Stimulated activated CD4-positive, alpha-beta T cell treated with anti-CD3 and anti-CD28 coated beads, Interleukin-1b, Interleukin-23, amount 100 ng/mL, for 24 hours (primary cell): ENCODE measurements at places on chromosomes 3 and 15.

GRCh38 chr3:18425641-18426257 lies 610 bp upstream of the SATB1 start:
- no peak for DNase-seq

DNA sequence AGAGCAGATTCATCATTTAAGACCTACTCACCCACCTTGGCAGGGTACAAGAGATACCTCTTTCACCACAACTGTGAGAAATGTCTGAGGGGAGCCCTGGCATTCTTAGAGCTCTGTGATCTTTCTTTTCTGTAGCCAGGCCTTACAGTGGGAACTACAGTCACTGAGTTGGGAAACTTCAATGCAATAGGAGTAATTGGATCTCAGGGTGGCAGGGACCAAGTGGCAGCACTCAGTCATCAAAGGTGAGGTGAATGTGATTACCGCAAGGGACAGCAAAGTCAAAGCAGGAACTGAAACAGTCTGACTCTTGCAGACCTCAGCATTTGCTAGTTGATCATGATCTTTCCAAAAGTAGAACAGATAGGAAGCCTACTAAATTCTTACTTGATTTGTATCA lies 7.2 kb upstream of the MCF2L2 start:
- no peak for DNase-seq

GRCh38 chr3:70358978-70359580 lies 46.6 kb upstream of the MDFIC2 start:
- no peak for DNase-seq

GRCh38 chr3:182793663-182794454 lies 555 bp downstream of the ATP11B start:
- DNase-seq: peak; percentile 18

DNA sequence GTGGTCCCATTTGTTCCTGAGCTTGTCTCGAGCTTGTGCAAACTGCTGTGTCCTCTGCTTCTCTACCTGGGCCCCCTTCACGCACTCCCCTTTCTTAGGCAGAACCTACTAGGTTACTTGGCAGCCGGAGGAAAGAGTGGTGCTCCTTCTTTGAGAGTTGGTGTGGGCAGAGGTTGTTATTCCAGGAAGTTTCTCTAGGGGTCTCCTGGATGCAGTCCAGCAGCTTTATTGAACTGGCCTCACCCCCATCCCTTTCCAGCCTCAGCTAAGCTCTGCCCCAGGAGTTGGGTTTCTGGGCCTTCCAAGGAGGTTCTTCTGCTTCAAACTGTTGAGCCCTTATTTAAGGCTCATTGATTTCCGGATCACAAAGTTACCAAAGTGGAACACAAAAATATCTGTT lies 103.2 kb downstream of the C3orf70 start:
- DNase-seq: no peak

DNA sequence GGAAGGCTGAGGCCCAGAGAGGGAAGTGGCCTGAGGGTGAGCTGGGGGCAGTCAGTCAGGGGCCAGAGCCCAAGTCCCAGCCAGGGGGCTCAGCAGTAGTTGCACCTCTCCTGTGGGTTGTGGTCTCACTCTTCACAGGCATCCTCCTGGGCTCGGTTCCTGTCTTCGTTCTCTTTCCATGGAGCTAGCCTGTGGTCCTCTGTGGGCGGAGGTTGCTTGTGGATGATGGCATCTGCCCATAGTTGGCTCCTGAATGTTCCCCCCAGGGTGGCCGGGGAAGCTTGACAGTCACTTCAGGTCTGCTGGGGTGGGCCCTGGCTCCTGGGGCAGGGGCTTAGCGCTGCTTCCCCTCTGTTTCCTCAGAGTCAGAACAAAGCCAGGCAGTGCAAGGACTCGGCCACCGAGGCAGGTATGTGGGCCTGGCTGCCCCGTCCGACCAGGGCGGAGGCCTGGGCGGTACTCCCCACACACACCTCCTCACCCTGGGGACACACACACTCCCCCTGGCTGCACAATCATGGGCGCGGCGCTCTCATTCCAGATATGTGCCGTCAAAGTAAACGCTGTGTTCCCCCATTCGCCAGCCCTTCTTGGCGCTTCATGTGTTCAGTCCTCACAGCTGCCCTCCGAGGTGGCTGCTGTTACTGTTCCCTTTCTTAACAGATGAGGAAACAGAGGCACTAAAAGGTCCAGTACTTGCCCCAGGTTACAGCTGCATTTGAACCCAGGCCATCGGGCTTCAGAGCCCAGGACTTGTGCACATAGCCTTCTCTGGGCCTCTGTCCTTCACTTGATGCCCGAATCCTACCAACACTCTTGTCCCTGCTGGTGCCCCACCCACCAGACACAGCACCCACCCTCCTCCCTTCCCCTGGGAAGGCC lies 34.5 kb downstream of the PSTPIP1 start:
- DNase-seq: no peak

- no peak for DNase-seq
Measured at GRCh38 chr15:99738021-99738847, 5.0 kb upstream of the LYSMD4 start.

DNA sequence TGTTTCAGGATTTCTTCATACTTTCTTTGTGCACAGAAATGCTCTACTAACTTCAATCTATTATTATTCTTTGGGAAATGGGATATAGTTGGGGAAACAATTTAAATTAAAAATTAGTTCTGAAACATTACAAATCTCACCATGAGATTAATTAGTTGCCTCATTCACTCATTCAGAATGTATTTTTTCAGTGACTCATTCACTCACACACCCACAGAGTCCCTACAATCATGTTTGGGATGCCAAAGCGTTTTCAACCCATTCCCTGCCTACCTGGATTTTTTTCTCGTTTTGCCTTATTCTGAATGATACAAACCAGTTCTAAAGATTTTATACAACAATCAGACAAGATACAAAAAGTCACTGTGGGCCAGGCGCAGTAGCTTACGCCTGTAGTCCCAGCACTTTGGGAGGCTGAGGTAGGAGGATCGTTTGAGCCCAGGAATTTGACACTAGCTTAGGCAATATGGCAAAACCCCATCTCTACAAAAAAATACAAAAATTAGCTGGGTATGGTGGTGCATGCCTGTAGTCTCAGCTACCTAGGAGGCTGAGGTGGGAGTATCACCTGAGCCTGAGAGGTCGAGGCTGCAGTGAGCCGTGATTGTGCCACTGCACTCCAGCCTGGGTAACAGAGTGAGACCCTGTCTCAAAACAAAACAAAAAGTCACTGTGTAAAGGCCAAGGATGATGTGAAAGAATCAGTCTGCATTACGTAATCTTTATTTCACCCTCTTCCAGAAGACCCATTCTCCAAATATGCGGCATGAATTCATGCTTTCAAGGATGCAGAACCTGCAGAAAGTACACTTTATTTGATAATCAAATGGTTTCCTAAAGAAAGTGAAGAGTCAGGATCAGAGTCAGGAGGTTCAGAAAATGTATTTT lies 34.8 kb upstream of the ARHGEF3 start:
- no peak for DNase-seq

DNA sequence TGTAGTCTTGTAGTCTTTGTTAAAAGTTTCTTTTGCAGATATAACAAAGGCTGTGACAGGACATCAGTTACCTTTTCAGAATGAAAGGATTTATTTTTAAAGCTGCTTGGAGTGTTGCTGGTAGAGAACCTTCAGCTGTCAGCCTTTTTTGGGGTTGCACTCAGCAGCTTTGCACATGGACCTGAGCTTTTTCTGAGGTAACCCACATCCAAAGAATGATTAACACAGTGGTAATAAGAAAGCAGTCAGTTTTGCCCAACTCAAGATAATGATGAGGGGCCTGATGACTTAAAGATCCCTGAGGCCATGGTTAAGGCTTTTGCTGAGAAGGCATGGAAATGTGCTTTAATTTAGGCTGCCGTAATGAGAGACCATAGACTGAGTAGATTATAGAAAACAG lies 1042.7 kb downstream of the PLOD2 start:
- no peak for DNase-seq

DNA sequence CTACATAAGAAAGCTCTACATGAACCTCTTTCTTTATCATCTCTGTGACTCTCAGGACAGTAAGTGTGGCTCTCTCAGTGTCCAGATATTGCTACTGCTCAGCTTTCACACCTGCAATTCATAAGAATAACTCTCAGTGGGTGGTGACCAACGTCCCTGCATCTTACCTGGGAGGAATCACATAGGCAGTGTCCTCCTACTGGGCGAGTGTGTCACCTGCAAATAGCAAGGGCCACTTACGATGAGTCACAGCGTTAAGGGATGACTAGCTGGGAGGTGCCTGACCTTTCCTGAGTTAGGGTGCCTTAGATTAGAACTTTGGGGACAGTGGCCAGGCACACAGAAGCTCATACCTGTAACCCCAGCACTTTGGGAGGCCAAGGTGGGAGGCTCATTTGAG lies 90.8 kb upstream of the C3orf80 start:
- DNase-seq: no peak

DNA sequence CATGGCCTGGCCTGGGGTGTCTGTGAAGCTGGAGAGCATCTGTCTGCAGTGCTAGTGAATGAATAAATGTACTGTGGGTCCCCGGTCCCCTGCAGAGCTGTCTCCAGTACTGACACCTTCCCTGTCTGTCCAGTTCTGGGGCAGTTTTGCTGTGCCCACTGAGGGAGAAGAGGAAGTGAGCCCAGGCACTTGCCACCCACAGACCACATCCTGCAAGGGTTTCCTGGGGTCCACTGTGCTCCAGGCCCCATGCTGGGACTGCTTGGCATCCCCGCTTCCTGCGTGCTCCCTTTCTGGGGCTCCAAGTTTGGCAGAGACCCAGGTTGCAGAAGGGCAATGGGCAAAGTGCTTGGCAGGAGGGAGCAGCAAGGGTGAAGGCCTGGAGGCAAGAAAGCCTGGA lies 4.9 kb upstream of the SLC6A6 start:
- DNase-seq: no peak

DNA sequence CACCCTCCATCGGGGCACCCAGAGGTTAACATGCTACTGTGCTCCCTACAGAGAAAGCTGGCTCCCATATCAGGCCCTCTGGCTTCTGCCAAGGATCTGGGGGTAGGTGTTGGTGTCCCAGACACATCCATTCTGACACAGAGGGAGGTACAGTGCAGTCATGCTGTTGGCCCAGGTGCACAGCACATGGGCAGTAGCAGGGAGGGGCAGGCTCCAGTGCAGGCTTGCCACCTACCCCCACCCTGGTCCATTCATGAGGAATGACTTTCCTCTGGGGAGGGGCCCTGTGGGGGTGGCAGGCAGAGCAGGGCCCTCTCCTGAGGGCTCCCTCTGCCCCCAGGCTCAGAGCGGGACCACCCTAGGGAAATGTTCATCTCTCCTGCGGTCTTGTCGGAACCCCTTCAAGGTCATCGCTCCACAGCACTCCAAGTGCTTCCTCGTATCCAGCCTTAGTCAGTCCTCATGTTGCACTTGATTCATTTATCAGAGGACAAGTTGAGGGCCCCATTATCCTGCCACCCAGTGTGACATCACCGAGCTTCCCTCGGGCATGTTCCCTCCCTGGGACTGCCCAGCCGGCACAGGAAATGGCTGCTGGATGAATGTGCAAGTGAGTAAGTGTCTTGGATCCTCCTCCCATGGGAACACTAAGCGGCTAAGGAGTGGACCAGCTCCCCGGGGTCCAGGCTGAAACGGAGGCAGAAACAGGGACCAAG lies 10.0 kb downstream of the DUSP7 start:
- DNase-seq: no peak

- no peak for DNase-seq
Measured at GRCh38 chr3:43093006-43093405, 12.9 kb downstream of the POMGNT2 start.

- DNase-seq: no peak
Measured at GRCh38 chr15:62164014-62164395, 1.1 kb downstream of the C2CD4B start.

DNA sequence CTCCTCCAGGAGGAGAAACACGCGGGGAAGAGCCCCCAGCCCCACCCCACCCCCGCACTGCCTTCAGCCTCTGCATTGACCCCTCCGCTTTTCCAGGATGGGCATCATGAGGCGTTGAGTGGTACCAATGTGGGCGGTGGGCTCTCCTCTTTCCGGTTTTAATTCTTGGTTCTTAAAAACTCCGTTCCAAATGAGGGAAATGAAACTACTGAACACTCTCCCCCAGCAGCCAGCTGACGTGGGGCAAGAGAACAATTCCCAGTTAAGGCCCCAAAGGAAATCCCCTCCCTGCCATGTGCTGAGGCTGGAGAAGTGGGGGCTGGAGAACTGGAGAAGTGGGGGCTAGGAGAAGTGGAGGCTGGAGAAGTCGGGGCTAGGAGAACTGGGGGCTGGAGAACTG lies 5.3 kb upstream of the NRROS start:
- no peak for DNase-seq

DNA sequence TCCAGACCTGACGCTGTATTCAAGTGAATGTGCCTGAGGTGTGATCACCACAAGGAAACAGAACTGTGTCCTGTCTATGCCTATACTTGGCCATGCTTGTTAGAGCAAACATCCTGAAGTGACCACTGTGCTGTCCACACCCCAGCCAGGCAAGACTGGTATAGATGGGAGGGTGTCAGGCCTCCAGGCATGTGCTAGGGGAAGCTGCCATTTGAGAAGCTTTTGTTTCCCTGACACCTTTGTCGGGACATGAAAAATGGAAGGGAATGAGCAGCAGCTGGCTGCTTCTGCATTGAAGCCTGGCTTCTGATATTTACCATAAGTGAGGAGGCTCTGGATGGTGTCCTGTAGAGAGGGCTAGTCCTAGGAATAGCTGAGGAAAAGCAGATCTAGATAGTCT lies 106.2 kb downstream of the CPNE4 start:
- no peak for DNase-seq

DNA sequence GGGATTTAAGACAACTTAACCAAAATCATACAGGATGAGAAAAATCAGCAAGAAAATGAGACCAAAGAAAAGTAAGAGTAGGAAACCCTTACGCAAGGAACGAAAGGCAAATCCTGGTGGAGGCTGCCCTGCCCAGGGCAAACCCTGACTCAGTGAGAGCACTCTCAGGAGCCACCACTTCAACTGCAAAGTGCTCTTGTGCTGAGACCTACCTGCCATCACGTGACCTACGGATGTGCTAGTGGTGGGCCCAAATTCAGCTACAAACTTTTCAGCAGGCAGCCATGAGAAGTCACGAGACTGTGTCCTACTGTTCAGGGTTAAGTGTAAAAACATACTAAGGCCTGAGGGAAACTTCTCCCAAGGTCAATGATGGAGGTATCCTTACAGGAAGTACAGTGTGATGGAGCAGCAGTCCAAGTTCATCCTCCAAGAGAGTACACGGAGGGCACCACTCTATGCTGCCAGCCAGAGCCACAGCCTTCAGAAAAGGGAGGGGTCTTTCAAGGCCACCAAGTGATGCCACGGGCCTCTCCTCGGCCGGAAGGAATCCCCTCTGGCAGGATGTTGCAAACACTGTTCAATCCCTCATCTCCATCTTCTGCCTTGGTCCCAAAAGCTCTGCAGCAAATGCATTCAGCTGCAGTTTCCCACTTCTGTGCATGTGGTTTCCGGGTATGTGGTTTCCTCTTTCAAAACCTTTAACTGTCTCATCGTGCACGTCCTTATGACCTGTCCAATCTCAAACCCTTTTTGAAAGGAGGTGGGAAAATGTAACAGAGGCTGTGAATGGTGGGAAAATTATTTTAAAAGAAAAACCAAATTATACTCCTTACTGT lies 9.5 kb downstream of the CHSY1 start:
- DNase-seq: no peak

- no peak for DNase-seq
Measured at GRCh38 chr3:134020135-134020680, 9.5 kb downstream of the SLCO2A1 start.

GRCh38 chr15:58285212-58285920 lies 146.4 kb upstream of the LIPC start:
- no peak for DNase-seq
